Stimulated activated CD8-positive, alpha-beta memory T cell treated with anti-CD3 and anti-CD28 coated beads, Interleukin-4, amount 100 ng/mL, for 1 hour (primary cell): ENCODE measurements at places on chromosomes 11 and 22.

DNA sequence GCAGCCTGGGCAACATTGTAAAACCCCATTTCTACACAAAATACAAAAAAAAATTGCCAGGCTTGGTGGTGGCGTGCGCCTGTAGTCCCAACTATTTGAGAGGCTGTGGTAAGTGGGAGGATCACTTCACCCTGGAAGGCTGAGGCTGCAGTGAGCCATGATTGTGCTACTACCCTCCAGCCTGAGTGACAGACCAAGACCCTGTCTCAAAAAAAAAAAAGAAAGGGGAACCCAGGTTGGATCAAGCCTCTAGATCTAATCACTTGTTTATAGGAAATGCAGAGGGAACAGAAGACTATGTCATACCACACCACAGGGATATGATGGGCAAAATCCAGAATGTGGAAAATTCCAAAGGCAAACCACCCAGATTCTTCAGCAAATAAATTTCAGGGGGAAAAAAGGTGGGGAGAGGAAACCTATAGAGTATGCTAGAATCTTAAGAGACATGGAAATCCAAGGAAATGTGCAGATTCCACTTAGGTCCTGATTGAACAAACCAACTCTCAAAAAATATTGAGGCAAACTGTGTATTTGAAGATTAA is 16.5 kb upstream of the MALAT1 start:
- no peak for DNase-seq

DNA sequence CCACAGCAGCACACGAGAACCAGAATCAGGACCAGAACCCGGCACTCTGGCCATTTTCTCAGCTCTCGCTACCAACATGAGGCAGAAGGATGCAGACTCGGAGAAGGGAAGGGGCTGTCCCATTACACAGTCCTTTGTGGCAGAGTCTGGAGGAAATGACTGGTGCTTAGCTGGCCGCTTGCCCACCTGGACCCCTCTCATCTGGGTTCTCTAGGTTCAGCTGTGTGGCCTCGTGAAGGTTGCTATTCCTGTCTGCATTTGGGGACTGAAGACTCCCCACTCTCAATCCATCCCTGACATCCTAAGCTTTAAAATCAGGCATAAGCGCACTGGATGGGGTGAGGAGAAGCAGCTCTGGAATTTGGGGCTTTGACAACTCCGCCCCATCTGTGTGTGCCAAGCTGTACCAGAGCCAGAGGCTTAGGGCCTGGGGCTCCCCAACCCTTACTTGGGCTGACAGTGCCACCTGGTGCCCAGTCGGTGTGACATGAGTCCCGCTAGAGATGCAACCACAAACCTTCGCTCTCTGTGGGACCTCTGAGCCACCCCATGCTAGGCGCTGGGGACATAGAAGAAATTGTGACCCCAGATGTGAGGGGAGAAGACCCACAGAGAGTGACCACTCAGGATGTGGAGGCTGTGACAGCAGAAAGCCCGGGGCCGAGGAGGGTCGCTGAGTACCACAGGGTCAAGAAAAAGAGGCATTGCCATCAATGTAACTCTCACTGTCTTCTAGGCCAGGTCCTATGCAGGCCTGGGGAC is 35.8 kb upstream of the FCHSD2 start:
- peak; percentile 43 for DNase-seq

- DNase-seq: no peak
Measured at GRCh38 chr11:134581966-134582769, 170.1 kb upstream of the B3GAT1 start.

GRCh38 chr11:46229230-46229629 is 48.2 kb upstream of the CREB3L1 start:
- no peak for DNase-seq

DNA sequence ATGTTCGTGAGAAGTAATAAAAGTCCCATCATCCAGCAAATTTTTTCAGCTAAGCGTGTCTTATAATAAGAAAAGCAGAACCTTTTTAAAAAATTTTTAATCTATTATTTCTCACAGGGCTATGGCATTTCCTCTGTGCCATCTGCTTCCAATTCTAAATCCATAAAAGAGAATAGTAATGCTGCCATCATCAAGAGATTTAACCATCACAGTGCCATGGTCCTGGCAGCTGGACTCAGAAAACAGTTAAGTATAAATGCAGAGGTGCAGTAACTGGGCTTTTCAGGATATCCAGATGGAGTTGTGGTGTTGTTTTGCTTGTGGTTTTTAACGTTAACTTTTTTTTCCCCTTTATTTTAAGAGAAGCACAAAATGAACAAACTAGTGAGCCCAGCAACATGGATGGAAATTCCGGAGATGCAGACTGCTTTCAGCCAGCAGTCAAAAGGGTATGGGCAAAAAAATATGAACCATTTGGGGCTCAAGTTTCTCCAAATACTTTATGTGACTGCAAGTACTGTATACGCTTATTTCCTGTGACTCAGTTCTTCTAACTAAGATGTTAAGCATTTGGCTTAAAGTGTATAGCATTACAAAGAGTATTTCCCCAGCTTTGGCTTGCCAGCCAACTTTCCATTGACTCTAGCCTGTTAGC is 25.2 kb downstream of the GTF2H1 start:
- DNase-seq: no peak

GRCh38 chr22:36065462-36065774 is 36.8 kb upstream of the RBFOX2 start:
- DNase-seq: no peak

DNA sequence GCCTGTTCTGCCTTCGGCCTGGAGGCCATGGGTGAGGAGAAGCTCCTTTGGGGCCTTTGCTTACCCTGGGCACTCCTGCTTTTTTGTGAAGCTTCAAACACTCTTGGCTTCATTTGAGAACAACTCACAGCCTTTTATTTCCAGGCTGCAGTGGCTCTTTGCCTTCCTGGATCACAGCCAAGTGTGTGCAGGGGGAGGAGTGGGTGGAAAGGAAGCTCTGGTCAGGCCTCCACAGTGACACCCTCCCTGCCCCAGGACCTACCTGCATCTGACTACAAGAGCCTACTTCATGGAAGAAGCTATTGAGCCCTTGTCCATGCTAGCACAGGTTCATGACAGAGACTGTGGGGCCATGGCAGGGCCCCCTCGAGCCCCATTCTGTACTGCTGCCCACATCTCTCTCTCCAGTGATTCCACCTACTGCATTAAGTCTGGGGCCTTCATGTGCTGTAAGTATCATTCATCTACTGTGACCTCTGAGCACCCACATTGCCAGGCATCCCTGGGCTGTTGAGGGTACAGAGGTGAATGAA is 52.3 kb downstream of the GAB4 start:
- no peak for DNase-seq

GRCh38 chr11:12684315-12684714 is 10.1 kb downstream of the TEAD1 start:
- no peak for DNase-seq

- DNase-seq: no peak
Measured at GRCh38 chr11:68854273-68854958, 12.7 kb upstream of the CPT1A start.

DNA sequence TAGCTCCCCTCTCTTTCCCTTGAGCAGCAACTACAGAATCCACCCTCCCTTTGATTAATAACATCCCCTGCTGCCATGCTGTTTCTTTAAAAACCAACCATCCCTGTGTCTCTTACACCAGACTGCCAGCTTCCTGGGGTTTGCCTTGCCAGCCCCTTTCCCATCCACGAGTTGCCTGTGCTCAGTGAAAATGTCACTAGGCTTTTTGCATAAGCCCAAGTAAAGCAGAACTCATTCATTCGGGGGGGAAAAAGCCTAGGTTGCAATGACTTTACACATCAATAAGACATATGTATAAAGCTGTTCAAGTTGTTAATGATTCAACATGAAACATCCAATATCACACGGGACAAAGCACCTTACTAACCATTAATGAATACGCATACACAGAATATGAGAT is 398.7 kb downstream of the OPCML start:
- no peak for DNase-seq

DNA sequence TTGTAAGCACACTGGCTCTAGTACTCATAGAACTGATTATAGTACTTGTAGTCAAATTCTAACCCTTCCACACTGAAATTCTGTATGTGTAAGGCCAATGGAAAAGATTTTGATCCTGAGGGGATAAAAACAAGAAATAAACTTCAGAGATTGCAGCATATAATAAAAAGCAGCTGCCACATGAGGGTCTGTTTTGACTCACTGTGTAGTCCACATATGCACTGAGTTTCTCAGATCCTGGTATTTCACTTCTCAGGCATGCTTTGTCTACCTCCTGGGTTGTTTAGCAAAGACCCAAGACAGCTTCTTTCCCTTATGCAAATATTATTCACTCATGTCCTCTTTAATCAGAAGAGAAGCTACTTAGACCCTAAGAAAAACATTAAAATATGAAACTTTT is 71.1 kb upstream of the SLC5A12 start:
- DNase-seq: no peak
